AG10803 (cell line): ENCODE measurements at places on chromosomes 12 and 14.

DNA sequence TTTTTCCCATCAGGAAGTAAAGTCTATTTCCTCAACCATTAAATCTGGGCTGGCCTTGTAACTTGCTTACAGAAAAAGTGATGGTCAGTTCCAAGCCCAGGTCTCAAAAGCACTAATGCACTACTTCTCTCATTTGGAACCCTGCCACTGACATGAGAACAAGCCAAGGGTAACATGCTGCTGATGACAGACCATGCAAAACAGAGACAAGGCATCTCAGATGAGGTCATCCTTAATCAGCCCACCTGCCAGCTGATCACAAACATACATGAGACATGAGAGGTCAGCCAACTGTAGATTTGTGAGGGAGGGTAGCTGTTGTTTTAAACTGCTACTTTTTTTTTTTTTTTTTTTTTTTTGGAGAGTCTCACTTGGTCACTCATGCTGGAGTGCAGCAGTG is 16.2 kb downstream of the TWF1 start:
- peak; percentile 29 for DNase-seq

GRCh38 chr14:102777711-102778337 is 575 bp downstream of the TRAF3 start:
- DNase-seq, result no peak

DNA sequence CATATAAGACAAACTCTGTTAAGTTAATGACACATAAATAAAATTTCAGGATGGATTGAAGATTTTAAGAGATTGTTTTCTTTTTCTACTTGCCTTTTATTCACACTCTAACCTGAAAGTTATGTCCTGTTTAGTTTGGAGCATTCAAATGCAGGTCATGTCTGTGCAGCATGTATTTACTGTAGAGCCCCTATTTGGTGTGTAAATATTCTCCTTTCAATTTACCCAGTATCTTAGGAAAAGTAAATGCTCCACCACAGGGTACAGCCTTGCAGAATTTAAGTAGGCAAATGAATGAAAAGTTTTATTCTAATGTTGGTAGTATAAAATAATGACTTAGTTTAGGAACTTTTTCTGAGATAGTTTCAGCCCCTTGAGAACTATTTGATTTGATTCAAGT is 6.2 kb upstream of the DCN start:
- DNase-seq, result no peak

DNA sequence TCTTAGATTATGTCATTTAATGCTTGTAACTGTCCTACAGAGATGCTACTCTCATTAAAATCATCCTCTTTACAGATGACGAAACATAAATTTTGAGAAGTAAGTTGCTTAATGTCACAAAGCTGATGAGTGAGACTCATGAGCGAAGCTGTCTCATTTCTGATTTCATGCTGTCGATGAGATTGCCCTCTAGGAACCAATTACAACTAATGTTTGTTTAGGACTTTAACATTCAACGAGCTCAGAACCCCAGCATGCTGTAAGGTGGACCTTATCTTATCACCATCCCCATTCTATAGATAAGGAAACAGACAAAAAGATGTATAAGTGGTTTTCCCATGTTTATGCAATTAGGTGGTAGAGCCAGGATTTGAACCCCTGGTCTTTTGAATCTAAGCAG is 23.1 kb downstream of the BHLHE41 start:
- DNase-seq, result no peak

DNA sequence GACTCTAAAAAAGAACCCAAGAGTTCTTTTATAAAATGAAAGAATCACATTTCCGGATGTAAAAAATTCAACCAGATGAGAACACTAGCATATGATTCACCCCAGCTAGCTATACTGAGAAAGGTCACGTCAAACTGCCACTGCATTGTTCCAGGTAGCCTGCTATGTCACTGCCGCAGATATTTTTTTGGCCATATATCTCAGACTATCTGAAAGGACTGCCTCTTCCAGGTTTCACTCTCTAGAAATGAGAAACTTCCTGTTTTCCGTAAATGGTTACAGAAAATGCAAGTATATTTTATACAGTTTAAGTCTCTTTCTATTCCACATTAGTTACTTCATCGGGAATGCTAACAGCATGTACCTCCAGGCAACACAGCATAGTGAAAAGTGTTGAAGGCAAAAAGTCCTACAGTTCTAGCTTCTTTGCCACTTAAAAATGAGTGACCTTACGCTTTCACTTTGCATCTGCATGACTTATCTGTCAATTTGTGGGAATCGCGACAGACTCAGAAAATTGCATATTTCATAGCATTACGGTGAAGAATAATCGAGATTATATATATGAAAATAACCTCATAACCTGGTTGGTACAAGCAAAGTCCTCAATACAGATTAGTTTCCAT is 105.2 kb downstream of the MED13L start:
- DNase-seq, result no peak

DNA sequence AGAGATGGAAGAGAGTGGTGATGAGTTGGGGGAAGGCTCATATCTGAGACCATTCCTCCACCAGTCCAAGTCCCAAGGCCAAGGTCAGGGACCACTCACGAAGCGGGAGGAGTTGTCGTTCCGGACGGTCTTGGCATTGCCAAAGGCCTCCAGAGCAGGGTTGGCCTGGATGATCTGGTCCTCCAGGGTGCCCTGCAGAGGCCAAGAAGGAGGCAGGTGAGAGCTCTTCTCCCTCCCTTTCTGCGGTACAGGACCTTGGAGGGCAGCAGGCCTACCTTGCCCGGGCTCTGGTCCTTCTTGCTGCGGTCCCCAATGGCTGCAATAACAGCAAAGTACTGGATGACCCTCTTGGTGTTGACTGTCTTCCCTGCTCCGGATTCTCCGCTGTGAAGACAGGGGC is 4.0 kb downstream of the MYH7 start:
- no peak for DNase-seq

DNA sequence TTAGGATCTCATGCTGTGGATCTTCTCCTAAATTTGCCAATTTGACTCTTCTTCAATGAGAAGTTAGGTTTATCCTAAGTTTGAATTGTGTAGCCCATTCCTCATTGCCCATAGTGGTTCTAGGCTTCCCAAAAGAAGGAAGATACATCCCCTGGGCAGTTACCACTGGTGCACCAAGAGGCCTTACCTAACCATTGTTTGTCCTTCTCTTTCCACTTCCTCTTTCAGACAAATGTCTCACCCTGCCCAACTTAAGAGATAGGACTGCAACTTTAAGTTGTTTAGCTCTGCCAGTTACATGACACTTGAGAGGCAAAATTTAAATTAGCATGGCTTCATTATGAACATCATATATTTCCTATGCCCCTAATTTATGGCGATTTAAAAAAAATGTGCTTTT is 9.4 kb upstream of the KCNH3 start:
- DNase-seq, result no peak

DNA sequence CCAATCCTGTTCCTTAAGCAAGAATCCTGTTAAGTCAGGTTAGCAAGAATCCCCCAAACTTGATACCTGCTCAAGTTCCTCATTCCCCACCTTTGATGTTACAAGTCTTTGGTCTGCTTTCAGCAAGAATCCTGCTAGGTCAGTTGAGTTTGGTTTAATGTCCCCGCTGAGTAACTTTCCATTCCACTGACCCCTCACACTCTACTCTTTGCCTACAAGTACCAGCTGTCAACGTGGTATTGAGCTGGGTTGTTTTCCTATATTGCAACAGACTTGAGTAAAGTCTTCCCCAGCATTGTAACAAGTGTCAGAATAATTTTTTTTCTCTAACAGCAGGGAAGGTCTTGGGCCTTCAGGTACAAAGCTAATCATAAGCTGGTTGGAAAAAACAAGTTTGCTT is 6.3 kb downstream of the PPM1H start:
- DNase-seq, result no peak

DNA sequence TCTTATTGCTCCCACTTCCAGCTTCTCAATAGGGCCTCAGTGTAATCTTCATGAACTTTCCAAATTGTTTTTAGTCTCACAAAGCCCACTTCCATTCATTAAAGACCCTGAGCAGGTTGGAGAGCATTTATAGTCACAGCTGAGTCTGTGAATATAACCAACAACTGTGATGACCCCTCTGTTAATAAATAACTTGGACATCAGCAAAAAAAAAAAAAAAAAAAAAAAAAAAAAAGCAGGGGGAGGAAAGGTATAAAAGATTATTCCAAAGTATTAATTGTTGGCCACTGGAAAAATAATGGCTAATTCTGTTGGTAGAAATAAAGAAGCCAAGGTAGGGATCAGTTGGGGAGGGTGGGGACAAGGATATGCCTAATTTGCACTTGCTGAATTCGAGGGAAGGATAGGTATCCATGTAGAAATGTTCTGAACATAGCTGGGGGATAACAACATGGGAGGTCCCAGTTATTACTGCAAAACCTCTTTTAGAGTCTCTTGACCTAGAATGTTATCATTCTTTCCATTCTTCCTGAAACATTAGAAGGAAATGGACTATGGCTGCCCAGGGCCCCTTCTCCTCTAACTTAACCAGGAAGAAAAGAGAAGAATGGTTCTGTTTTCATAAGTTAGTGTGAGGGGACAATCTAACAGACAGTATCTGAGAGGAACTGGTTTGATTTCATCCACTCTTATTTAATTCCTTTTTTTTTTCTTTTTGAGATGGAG is 56.5 kb downstream of the SAMD4A start:
- no peak for DNase-seq

GRCh38 chr12:107027636-107028053 is 40.7 kb upstream of the MTERF2 start:
- DNase-seq, result peak; percentile 94

- DNase-seq, result no peak
Observed at GRCh38 chr14:46344327-46344937, 307.1 kb downstream of the RPL10L start.

- no peak for DNase-seq
Observed at GRCh38 chr12:128276471-128276870, 9.5 kb downstream of the TMEM132C start.

- no peak for DNase-seq
Observed at GRCh38 chr12:9706086-9706685, 26.7 kb downstream of the CLECL1 start.

GRCh38 chr12:65965358-65965757 is 141.1 kb downstream of the HMGA2 start:
- DNase-seq, result no peak

DNA sequence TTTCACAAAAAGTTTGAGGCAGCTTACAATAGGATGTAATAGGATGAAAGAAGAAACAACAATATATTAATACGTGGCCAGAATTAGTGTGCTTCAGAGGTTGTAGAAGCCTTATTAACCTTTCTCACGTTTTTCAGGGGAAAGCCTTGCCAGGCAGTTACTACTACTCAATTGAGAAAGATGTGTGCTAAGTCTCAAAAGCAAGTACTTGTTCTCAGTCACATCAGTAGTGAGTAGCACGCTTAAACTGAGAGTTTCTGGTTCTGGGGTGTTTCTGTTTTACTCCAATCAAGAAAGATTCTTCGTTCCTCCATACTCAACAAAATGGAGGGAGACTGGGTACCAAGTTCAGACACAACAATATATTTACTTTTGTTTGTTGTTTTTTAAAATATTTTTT is 38.7 kb downstream of the KLC1 start:
- no peak for DNase-seq

- peak; percentile 99 for DNase-seq
Observed at GRCh38 chr14:99035712-99036610, 236.0 kb downstream of the BCL11B start.

DNA sequence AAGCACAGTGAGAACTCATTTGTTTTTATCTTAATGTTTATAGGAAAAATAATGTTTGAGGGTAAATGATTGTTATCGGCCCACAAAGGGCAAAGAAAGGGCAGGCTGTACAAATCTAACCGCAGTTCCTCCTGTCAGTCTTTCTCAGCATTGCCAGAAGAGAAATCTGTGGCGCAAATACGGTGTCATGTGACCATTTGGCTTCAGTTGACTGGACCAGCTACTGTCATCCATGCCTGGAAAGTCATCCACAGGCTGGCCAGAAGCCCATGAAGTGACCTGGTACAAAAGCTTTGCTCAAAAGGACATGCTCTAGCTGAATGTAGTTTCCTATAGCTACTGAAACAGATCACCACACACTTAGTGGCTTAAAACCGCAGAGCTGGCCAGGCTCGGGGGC is 43.6 kb downstream of the HCAR2 start:
- DNase-seq, result no peak

DNA sequence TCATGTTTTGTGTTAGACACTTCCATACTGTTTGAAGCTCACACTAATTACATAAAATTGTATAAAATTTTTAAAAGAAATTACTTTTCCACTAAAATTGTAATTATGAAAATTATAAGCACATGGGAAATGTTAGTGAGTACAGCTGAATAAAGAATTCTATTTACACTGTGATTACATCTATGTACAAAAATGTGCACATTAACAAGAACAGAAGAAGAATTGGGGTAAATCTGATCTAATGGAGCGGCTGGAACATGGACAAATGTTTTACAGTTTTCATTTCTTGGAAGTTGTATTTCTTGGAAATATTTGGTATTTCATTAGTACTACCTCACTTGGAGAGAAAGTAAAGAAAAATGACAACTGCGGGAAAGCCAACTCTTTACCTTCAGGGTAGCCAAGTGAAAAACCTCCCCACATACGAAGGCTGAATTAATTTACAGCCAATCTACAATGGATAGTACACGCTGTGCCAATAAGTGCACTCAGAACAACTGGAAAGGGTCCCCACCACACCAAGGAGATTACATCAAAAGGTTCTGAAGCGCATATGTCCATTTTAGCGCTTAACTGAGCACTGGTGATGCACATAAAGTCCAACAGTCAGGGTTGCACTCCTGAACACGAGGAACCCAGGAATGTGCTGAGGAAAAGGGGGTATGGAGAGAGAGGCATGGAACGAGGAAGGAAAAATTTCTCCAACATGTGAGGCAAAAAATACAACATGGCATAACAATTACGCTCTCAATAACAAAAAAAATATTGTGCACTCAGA is 17.5 kb downstream of the MED13L start:
- DNase-seq, result peak; percentile 39

DNA sequence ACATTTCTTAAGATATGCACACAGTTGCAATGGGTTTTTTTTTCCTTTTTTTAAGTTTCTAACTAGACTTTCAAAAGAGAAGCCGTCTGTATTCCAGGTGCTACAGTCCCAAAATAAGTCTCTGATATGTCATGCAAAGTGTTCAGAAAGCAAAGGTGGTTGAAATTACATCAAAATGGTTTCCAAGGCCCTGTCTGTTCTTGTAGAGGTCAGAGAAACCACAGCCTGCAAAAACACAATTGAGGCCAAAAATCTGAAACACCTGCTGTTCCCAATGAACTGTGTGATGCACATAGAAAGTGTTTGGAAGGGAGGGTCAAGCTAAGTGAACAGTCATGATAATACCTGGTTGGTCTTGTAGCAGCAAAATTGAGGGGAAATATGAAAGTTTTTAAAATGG is 91.0 kb downstream of the VRK1 start:
- no peak for DNase-seq

GRCh38 chr12:93115198-93115601 is 186.1 kb upstream of the EEA1 start:
- peak; percentile 70 for DNase-seq
